ENCODE measurements at places on chromosomes 5 and 9. TPM values are rescaled to one million over a fixed set of nuclear protein-coding genes. Genes with fewer than 3 reads are reported as not detected.

The AIF1L gene
- total RNA-seq = 21.0 TPM

The PCDHB13 gene
- total RNA-seq = 29.7 TPM

The SPATA31A3 gene
- total RNA-seq = not detected

The CCL27 gene
- not detected for total RNA-seq

The SNCB gene
- 14.4 TPM for total RNA-seq

The DBH gene
- total RNA-seq = not detected

The TAF11L8 gene
- total RNA-seq = not detected

The TEX48 gene
- not detected for total RNA-seq

The BRINP1 gene
- 69.2 TPM for total RNA-seq

The PCA3 gene
- 1.6 TPM for total RNA-seq

The ANKRD31 gene
- 0.94 TPM for total RNA-seq

The NTNG2 gene
- total RNA-seq = 17.5 TPM

The PTPN3 gene
- 6.3 TPM for total RNA-seq

The SH3RF2 gene
- total RNA-seq = 0.94 TPM

The EQTN gene
- 8.1 TPM for total RNA-seq

The SCGB3A1 gene
- total RNA-seq = not detected

The CSF2 gene
- not detected for total RNA-seq

The C5orf52 gene
- total RNA-seq = not detected

The ARHGEF28 gene
- 8.1 TPM for total RNA-seq

The TAF11L10 gene
- total RNA-seq = not detected

The POLE3 gene
- total RNA-seq = 31.3 TPM

The KIF4B gene
- total RNA-seq = 0.63 TPM

The OTULIN gene
- total RNA-seq = 26.0 TPM

The SLC25A46 gene
- total RNA-seq = 139 TPM

The CARTPT gene
- total RNA-seq = 0.63 TPM

The STKLD1 gene
- total RNA-seq = 1.6 TPM

The TIMD4 gene
- total RNA-seq = not detected

The LAMC3 gene
- total RNA-seq = 2.2 TPM

The RNF183 gene
- not detected for total RNA-seq

The CDK9 gene
- 66.7 TPM for total RNA-seq

The PDE8B gene
- 5.6 TPM for total RNA-seq

The PRDM9 gene
- total RNA-seq = not detected

The TRIM36 gene
- total RNA-seq = 120 TPM

The HDHD3 gene
- total RNA-seq = 10.0 TPM

The IFNK gene
- total RNA-seq = not detected

The FOXD4 gene
- total RNA-seq = 0.31 TPM

The MRPS30 gene
- 189 TPM for total RNA-seq

The PROB1 gene
- total RNA-seq = 0.94 TPM

The PCDHB4 gene
- total RNA-seq = 11.0 TPM

The PCDHB16 gene
- total RNA-seq = 10.6 TPM

The OMD gene
- total RNA-seq = not detected

The PCDHA12 gene
- total RNA-seq = 40.4 TPM

The PTPRD gene
- 658 TPM for total RNA-seq

The CCL28 gene
- total RNA-seq = 0.94 TPM

The SHOC1 gene
- total RNA-seq = not detected

The ANGPTL2 gene
- total RNA-seq = 1.9 TPM
